ENCODE measurements at places on chromosomes 2 and 18.

- no peak for DNase-seq
Observed at GRCh38 chr2:157428500-157429175, 15.3 kb downstream of the CYTIP start.

- DNase-seq, result peak; percentile 25
Observed at GRCh38 chr2:168528469-168528868, 72.4 kb downstream of the CERS6 start.

GRCh38 chr2:43224571-43225092, 1.8 kb downstream of the ZFP36L2 start:
- DNase-seq, result peak; percentile 25

DNA sequence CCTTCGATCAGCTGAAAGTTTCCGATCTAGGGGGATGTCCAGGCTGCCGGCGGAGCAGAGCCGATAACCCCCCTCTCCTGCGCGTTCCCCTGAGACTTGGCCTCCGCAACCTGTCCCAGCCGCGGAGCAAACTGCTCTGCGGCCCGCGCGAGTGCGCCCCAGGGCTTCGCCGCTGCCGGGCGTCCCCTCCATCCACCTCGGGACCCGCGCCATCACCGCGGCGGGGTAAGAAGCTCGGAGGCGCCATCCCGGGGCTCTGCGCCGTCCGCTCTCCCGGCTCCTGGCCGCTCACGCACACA, 990 bp upstream of the GDF7 start:
- DNase-seq, result no peak

- peak; percentile 16 for DNase-seq
Observed at GRCh38 chr2:168155046-168155445, 92.3 kb downstream of the STK39 start.

DNA sequence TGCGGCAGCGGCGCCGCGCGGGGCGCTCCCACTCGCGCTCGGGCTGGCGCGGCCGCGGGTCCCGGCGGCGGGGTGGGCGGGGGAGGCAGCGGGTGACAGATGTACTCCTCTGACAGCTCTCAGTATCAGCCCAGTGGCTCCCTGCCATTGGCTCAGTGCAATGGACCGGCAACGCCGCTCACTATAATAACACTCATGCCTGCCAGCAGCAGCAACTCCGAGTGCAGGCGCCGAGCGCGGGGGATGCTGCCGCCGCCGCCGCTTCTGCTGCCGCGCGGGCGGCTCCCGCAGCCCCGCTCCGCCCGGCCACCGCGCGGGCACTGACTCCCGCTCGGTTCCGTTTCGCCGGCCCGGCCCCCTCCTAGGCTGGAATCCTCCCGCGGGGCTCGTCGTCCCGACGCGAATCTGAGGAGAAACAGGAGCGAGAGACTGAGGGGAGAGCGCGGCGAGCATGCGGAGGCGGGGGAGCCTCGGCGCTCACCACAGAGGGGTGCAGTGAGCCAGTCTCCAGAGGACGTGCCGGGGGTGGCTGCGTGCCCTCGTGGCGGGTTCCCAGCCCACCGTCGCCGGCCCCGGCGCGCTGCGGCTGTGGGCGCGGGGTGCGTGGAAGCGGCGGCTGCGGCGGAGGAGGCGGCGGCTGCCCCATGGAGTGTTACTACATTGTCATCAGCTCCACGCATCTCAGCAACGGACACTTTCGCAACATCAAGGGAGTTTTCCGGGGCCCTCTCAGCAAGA, at the start of gene ZNF804A:
ZNF804A (plus strand) TSS at position 214 of the 738 bp plus-strand sequence; CDS start at position 645, 431 bp downstream.
- DNase-seq, result peak; percentile 64

DNA sequence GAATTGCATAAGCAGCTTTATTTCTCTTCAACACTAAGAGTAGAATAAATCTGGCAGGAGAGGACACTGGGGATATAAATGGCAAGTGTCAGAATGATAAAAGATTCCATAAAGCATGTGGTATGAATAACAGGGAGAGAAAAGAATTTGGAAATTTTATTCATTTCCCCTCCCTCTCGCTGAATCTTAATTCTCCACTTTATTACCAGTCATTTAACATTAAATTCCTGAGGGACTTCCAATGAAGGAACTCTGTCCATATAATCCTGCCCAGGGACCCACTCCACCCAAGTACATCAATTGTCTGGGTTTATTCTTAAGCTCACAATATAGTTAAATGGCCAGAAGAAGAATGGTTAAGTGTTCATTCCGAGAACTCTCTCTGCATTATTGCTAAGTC, 197.7 kb upstream of the MGAT5 start:
- DNase-seq, result no peak

- DNase-seq, result no peak
Observed at GRCh38 chr18:67514901-67515540, 1.5 kb downstream of the DSEL start.

DNA sequence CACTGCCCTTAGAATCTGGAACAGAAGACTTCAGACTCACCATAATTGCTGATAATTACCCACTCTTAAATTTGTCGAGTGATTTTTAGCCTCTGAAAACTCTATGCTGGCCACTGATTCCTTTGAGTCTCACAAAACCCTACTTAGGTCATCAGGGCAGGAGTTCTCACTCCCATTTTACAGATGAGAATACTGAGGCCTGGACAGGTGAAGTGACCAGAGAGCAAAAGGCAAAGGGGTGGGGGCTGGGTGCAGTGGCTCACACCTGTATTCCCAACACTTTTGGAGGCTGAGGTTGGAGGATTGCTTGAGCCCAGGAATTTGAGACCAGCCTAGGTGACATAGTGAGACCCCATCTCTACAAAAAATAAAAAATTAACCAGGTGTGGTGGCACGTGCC, 34.8 kb upstream of the SLC35F6 start:
- DNase-seq, result no peak

DNA sequence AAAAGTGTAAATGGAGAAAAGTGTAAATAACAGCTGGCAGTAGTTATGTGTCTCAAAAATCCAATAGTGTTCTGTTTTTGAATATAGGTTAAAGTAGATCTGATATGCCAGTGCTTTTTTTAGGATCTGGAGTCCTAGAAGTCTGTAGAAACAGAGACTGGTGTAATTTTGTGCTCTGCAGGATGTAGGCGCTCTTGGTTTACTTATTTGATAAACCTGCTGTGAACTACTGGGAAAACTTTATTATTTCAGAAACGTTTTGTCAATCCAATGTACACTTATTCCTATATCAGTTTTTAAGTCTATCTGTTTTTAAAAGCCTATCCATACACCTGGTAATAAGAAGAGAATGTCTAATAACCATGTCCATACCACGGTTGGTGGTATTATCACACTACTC, 530.8 kb upstream of the ZNF804A start:
- DNase-seq, result no peak

- DNase-seq, result no peak
Observed at GRCh38 chr18:34357944-34358580, 133.3 kb upstream of the NOL4 start.

- DNase-seq, result no peak
Observed at GRCh38 chr2:3857576-3857975, 154.2 kb downstream of the DCDC2C start.

GRCh38 chr18:36811430-36811829, 17.4 kb downstream of the TPGS2 start:
- DNase-seq, result peak; percentile 64

- DNase-seq, result no peak
Observed at GRCh38 chr2:221254299-221254698, 317.8 kb downstream of the EPHA4 start.

GRCh38 chr18:452816-453215, 47.7 kb downstream of the COLEC12 start:
- peak; percentile 43 for DNase-seq

- DNase-seq, result no peak
Observed at GRCh38 chr2:240033330-240033678, 3.1 kb upstream of the OR6B2 start.

DNA sequence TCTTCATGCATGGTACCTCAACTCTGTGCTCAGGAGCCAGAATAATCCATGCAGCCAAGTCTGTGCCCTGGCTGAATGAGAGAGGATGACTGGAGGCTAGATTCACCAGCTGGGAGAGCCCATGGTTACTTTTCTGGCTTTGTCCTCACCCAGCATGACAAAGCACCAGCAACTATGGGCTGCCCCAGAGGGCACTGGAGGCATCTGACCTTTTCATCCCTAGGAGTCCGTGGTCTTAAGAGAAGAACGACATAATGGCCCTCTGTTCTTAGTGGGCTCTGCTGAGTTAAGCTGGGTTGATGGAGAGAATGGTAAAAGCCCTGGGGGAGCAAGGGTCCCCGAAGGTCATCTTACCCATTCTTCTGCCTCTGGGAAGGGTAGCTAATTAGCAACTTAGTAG, 54.6 kb upstream of the TNP1 start:
- no peak for DNase-seq

DNA sequence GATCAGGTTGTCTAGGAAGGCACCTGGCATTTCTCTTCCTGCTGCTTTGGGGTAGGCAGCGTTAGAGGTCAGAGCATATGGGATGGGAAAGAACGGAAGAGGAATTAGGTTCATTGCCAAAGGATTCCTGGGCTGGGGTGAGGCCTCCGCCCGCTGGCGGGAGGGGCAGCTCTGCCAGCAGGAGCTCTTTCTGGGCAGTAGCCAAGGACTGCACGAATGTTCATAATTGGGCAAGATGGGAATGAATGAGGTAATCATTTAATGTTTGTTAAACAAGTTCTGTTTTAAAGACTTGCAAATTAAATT, 253.9 kb downstream of the AGAP1 start:
- DNase-seq, result no peak

DNA sequence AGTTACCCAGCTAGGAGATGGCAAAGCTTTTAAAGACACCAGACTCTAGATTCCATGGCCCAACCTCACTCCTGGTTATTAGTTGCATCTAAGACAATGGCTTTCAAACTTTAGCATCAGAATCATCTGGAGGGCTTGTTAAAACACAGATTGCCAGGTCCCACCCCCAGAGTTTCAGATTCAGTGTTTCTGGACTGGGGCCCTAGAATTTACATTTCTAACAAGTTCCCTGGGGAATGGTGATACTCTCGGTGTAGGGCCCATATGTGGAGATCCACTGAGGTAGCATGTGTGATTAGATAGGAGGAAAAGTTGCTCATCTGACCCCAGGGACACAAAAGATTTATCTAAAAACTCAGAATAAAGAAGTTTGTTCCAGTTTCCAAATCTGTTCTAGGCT, 14.5 kb upstream of the TTR start:
- DNase-seq, result no peak

DNA sequence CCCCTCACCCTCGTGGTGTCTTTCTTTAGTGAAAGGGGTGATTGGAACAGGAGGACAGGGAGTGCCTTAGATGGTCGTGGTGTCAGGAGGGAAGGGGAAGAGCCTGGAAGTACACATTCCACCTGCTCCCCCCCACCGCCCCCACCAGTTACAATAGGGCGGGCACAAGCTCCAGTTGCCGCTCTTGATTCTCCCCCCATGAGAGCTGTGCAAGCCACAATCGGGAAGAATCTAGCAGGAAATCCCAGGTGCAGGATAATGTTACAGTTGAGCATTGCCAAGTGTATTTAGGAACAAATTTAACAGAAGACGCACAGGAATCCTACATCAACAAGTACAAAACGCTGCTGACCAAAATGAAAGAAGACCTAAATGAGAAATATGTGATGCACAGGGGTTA, 73.6 kb downstream of the ASAP2 start:
- DNase-seq, result no peak

- DNase-seq, result peak; percentile 16
Observed at GRCh38 chr18:62524440-62525200, 1.8 kb downstream of the ZCCHC2 start.

DNA sequence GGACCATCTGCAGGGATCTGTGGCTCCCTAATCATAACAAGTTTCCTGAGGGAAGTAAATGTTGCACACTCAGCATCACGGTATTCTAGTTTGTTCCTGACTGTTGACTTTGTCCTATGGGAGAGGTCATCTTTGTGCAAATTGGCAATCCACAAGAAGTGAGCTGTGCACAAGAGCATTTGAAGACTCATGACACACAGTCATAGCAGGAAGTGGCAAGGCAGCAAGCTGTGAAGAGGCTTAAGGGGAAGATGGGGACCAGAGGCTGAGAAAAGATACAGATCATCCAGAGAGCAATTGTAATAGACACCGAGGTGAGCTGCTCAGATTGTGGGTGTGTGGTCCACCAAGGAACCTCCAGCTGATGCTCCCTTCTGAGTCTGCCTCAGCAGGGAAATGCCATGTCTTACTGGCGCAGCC, 2.7 kb downstream of the TNP1 start:
- DNase-seq, result peak; percentile 69

GRCh38 chr2:232713505-232713904, 16.4 kb downstream of the GIGYF2 start:
- no peak for DNase-seq

DNA sequence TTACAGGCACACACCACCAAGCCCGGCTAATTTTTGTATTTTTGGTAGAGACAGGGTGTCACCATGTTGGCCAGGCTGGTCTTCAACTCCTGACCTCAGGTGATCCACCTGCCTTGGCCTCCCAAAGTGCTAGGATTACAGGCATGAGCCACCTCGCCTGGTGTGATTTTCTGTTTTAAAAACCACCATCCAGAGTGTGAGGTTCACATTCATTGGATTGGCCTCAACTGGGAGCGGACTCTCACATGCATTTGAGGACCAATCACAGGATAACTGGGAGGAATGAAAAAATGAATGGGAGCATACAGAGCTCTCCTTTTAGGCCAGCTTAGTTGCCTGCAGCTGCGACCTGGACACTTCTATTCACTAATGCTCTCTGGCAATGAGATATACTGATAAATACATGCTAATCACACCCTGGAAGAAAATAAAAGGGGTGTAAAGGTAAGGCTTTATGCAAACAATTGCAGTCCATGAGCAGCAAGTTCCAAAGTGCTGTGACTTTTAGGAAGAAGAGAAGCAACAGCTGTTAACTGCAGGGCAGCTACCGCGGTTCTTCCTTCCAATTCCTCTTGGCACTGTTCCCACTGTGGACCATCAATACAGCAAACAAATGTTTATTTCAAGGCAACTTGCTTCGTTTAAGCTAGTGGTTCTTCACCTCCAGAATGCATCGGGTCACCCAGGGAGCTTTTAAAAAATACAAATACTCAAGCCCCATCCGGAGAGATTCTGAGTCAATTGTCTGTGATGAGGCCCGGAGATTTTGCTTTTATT, 49.5 kb upstream of the FZD5 start:
- DNase-seq, result no peak

- no peak for DNase-seq
Observed at GRCh38 chr2:17251171-17251570, 267.1 kb downstream of the RAD51AP2 start.

DNA sequence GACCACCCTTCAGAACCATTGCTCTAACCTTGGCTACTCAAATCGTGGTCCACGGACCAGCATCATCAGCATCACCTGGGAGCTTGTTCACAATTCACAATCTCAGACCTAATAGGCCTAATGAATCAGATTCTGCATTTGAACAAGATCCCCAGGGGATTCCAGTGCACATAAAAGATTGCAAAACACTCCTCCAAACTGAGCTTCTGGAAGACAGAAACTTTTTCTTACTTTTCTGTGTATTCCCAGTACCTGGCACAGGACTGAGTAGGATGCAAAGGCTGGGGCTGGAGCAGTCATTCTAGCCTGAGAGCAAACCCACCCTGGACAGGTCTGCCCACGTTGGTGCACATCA, 115.1 kb upstream of the COPS8 start:
- peak; percentile 59 for DNase-seq

DNA sequence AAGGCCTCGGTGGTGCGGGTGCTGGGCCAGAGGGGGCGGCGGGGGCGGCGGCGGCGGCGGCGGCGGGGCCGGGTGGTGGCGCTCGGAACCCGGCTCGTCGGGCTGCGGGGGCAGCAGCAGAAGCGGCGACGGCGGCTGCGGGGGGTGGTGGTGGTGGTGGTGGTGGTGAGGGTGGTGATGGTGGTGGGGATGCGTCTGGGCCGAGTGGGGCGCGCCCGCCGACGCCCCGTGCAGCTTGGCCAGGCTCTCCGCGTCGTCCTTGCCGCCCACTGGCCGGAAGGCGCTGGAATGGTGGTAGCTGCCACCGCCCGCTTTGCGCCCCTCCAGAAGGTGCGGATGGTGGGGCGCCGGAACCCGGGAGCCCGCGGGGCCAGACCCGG, 4.4 kb downstream of the SKOR2 start:
- DNase-seq, result no peak

GRCh38 chr18:30492552-30493129, 549.9 kb downstream of the DSC3 start:
- DNase-seq, result no peak
